Smooth muscle cell of the umbilical artery (primary cell): ENCODE measurements at places on chromosomes 5 and 9. TPM values are rescaled to one million over a fixed set of nuclear protein-coding genes. Genes with fewer than 3 reads are reported as not detected.

ZNF367 gene
- total RNA-seq, result 0.30 and 3.4 TPM in 2 replicates

MARCHF3 gene
- total RNA-seq, result 58.2 and 73.6 TPM in 2 replicates

LCN9 gene
- total RNA-seq, result not detected in 2 replicates

FOXD4L3 gene
- total RNA-seq, result not detected in 2 replicates

IFNK gene
- total RNA-seq, result not detected in 2 replicates

SLC6A7 gene
- total RNA-seq, result not detected in 2 replicates

MCC gene
- total RNA-seq, result 58.4 and 95.9 TPM in 2 replicates

HAVCR2 gene
- 0.09 TPM in 1 of 2 replicates, not detected in the other for total RNA-seq

ROR2 gene
- 19.9 and 20.5 TPM in 2 replicates for total RNA-seq

RGS7BP gene
- 0.18 and 0.30 TPM in 2 replicates for total RNA-seq

FBN2 gene
- 87.6 and 217 TPM in 2 replicates for total RNA-seq

FOXD4 gene
- under 0.01 and 0.09 TPM in 2 replicates for total RNA-seq

TCF7 gene
- under 0.01 and 0.09 TPM in 2 replicates for total RNA-seq

MAP3K1 gene
- 4.8 and 5.2 TPM in 2 replicates for total RNA-seq

SPATA31C1 gene
- total RNA-seq, result not detected in 2 replicates

PCDHB16 gene
- 0.09 and 0.30 TPM in 2 replicates for total RNA-seq

LCN15 gene
- not detected in 2 replicates for total RNA-seq

TMEM215 gene
- not detected in 2 replicates for total RNA-seq

GMCL2 gene
- total RNA-seq, result not detected in 2 replicates

NIPAL4 gene
- 0.14 TPM in 1 of 2 replicates, not detected in the other for total RNA-seq

CARTPT gene
- not detected in 2 replicates for total RNA-seq
